HFF-Myc (cell line): ENCODE measurements at places on chromosomes 1 and 21.

DNA sequence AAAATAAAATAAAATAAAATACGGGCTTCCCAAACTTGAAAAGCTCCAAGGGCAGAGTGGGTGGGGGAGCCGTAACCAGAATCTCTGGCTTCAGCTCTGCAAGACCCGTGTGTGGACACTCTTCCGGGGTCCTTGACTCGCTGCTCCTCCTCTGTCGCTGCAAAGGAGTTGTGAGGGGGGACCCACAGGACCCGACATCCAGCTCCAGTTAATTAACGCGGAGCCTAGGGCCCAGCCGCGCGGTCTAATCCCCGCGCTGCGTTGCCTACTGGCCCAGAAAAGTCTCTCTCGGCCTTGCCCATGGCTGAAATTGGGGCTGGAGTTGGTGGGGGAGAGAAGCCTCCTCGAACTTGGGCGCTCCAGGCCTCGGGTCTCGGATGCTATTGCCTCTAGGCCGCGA, 1.8 kb downstream of the LMX1A start:
- DNase-seq, result no peak

DNA sequence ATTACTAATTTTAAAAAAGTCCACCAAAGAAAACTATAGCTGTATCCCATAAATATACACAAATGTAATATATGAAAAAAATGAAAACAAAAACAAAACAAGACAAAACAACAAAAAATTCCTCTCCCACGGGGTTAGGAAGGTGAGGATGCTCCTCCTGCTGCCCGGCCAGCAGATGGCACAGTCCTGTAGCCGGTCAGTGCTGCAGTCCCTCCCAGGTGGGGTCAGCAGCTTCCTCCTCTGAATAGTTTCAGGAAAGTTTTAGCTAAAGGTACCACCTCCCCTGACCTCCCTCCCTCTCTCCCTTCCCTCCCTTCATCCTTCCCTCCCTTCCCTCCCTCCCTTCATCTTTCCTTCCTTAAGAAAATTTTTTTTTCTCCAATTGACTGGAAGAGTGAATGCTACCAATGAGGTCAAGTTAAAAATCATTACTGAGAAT, 67.8 kb upstream of the BCL10 start:
- DNase-seq, result no peak

- DNase-seq, result no peak
Measured at GRCh38 chr1:162228586-162228985, 148.1 kb downstream of the SPATA46 start.

- no peak for DNase-seq
Measured at GRCh38 chr1:8653878-8654277, 163.6 kb downstream of the RERE start.

DNA sequence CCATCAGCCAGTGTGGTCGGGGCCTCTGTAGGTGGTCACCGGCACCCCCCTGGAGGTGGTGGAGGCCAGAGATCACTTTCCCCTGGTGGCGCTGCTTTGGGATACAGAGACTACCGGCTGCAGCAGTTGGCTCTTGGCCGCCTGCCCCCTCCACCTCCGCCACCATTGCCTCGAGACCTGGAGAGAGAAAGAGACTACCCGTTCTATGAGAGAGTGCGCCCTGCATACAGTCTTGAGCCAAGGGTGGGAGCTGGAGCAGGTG, 961 bp downstream of the RBM15 start:
- DNase-seq, result no peak

- no peak for DNase-seq
Measured at GRCh38 chr1:89957107-89957506, 37.8 kb upstream of the ZNF326 start.

DNA sequence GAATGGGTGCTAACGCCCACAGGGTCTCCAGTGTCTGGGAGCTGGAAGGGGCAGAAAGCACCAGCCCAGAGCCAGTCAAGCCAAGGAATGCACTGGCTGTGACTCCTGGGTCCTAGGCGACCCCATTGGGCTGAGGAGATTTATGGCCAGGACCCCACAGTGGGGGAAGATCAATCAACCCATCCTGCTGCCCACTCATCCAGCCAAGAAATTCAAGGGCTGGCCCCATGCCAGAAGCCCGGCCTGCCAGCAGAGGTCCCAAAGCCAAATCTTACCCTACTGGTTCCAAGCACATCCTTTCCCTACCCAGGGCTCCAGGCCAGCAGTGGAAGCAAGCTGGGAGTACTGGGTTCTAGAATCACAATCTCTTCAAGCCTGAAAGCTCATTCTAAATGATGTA, 6.8 kb upstream of the PDZK1IP1 start:
- DNase-seq, result no peak

GRCh38 chr1:209363112-209363511, 220.4 kb upstream of the CAMK1G start:
- DNase-seq, result no peak

- no peak for DNase-seq
Measured at GRCh38 chr1:101183388-101183699, 53.5 kb upstream of the S1PR1 start.

- no peak for DNase-seq
Measured at GRCh38 chr1:213586587-213586972, 401.2 kb upstream of the PROX1 start.

- no peak for DNase-seq
Measured at GRCh38 chr1:214391873-214392645, 111.1 kb downstream of the SMYD2 start.

- no peak for DNase-seq
Measured at GRCh38 chr1:16015960-16016901, 1.6 kb downstream of the HSPB7 start.

GRCh38 chr1:185480545-185480944, 163.5 kb upstream of the IVNS1ABP start:
- DNase-seq, result no peak

DNA sequence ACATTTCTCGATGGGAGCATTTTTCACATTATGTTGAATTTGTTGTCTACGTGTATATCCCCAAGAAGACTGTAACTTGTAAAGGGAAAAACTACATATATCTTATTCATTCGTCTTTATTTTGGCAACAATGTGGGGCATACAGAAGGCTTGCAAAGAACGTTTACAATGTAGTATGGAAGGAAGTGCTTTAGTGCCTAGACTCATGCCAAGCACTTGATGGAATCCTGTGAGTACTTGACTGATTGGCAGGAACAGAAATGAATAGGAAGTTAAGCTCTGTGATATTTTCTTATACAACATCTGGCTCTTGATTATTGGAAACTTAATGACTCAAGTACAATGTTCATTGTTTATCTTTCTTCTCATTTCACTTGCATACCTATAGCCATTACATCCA, 284.4 kb downstream of the LRRC7 start:
- no peak for DNase-seq

DNA sequence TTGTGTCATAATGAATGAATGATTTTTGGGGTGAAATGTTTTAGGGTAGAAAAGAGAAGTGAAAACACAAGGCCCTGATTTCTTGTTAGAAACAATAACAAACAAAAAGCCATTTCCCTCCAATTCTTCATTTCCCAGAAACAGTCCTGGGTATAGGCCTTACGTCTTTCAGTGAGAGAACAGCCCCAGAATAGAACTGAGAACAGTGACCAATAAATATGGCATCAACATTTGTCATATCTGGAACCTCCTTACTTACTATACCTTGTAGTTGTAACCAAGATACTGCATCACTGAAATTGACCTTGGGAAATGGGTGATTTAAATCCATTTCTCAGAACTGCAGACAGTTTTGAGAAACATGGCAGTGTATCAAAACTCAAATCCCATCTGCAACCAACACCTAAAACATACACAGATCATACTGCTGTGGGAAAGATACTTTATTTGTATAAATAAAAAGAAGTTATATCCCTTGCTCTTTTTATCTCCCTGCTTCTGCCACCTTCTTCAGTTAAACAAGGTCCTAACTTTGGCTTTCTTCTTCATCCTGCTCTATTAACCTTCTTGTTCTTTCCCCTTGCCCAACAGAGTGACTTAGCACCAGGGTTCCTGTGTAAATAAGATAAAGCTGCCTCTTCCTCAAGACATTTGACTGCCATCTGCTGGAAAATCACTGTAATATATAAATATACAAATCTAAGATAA, 19.5 kb downstream of the XKR8 start:
- DNase-seq, result peak; percentile 12

GRCh38 chr1:62228883-62229187, 34.2 kb downstream of the L1TD1 start:
- DNase-seq, result no peak

GRCh38 chr21:21002153-21002552, 3.9 kb downstream of the NCAM2 start:
- DNase-seq, result no peak

GRCh38 chr1:207946756-207947155, 35.8 kb upstream of the CD34 start:
- DNase-seq, result no peak

DNA sequence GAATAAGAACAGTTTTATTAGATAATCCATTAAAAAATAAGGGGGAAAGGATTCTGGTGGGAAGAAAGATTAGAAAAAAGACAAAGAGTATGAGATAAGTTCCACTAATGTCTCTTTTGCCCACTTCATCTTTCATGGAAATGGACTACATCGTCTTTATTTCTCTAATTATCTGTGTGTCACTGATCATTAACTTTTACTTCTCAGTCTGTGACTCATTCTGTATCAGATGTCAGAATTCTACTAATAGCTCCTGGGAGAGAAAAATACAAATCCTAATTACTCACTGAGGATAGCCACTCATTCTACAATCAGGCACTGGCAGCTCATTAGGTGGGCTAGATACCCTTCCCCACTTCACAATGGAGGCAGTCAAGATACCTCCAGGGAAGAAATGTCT, 41.7 kb downstream of the ILDR2 start:
- no peak for DNase-seq

- DNase-seq, result no peak
Measured at GRCh38 chr1:227548119-227548397, 15.3 kb upstream of the ZNF678 start.

DNA sequence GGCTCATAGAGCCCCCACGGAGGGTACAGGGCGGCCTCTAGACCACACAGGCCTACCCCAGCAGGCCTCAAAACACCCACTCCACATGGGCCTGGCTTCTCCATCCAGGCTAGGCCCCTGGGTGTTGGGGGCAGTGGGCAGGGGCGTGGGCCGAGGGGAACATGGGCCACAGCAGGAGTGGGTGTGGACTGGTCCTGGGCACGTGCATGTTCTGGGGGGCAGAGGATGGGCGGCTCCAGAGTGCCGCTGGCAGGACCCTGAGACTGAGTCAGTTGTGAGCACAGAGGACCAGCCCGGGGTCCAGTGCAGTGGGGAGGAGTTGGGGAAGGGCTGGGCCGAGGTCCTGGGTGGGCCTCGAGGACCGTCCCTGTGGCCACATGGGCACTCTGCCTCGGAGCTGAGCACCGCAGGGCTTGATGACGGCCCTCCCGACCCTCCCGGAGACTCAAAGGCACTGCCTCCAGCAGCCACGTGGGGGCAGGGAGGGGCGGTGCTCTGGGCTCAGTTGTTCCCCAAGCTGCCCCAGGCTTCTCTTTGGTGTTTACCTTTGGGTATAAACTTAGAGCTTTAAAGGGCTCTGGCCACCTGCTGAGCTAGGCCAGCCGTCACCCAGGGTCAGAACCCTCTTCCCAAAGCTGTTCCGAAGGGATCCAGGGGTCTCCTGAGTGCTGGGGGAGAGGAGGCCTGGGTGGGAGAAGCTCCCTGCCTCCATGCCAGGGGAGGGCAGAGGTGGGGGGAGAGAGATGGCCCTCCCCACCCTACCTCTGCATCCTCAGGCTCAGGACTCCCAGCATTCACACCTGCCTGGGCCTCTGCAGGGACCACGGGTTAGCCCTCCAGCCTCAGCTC, 79.9 kb downstream of the MORN1 start:
- no peak for DNase-seq

- no peak for DNase-seq
Measured at GRCh38 chr1:53147174-53147573, 4.7 kb upstream of the SLC1A7 start.

GRCh38 chr1:50852889-50853288, 107.2 kb downstream of the FAF1 start:
- DNase-seq, result no peak

GRCh38 chr1:204792354-204792692, 78.3 kb upstream of the NFASC start:
- no peak for DNase-seq

DNA sequence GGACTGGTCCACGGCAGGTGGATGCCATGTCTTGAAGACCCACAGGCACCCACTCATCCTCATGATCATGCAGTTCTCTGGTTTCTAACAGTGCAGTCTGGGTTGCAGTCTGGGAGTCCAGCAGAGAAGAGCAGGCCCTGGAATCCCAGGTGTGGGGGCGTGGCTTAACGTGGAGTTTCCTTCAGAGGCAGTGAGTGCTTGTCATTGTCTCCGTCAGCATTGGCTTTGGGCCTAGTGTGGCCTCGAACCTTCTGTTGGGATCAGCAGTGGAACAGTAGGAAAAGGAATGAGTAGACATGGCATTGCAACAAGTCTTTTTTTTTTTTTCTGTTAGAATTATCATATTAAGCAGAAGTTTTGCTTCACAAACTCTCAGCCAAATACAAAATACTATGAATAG, 12.8 kb downstream of the LGALS8 start:
- DNase-seq, result no peak

GRCh38 chr1:243756529-243756928, 93.5 kb downstream of the AKT3 start:
- no peak for DNase-seq
